ENCODE measurements at places on chromosomes 7 and 10.

GRCh38 chr10:71998840-71999194 is 34.6 kb downstream of the CHST3 start:
- DNase-seq: peak; percentile 76

DNA sequence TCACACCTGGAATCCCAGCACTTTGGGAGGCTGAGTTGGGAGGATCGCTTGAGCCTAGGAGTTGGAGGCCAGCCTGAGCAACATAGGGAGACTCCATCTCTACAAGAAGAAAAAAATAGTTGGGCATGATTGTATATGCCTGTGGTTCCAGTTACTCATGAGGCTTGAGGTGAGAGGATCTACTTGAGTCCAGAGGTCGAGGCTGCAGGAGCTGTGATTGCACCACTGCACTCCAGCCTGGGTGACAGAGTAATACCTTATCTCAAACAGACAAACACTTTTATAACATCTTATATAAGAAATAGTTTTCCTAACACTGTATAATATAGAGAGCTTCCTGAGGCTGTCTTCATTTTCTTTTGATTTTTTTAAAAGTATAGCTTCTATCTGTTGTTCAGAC is 448.4 kb upstream of the COBL start:
- no peak for DNase-seq

GRCh38 chr10:46033602-46034011 is 3.2 kb upstream of the NCOA4 start:
- peak; percentile 84 for DNase-seq

- no peak for DNase-seq
Measured at GRCh38 chr7:4958477-4959301, at the start of gene MMD2. Gene MMD2 (minus strand): TSS chr7:4959187. CDS start chr7:4959017, 170 bp downstream.

- no peak for DNase-seq
Measured at GRCh38 chr7:141418066-141418465, 133.1 kb upstream of the AGK start.

DNA sequence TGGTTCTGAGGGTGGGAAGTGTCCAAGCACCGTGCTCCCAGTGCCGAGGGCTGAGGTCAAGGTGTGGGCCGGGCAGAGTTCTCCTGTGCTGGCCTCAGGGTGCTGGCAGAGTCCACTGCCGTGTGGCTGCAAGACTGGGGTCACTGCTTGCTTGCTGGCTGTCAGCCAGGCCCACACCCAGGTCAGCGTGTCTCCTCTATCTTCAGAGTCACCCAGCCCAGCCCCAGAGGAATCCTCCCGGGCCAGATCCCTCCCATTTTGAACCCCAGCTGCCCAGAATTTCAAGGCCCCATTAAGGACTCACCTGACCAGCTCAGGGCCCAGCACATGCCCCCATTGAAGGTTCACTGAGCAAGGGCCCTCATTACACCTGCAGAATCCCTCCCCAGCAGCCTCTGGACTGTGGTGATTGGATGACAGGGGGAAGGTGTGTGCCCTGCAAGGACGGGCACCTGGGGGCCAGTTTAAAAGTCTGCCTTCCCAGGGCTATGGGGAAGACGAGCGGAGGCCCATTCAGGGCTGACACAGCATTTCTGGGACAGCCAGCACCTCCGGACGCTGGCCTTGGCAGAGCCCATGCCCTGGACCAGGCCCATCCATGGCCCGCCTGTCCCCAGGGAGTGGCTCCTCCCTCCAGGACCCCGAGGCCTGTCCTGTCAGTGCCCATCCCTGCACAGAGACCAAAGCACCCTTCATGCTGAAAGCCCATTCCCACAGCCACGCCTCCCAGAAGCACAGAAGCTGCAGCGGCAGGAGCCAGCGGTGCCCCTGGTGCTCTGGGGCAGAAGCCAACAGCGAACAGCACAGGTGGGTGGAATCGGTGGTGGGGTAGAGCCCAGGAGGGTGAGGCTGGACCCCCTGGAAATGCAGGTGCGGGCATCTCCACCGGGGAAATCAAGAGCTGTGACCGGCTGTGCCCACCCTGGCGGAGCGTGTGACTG is 45.1 kb upstream of the PPP2R2D start:
- DNase-seq: no peak

DNA sequence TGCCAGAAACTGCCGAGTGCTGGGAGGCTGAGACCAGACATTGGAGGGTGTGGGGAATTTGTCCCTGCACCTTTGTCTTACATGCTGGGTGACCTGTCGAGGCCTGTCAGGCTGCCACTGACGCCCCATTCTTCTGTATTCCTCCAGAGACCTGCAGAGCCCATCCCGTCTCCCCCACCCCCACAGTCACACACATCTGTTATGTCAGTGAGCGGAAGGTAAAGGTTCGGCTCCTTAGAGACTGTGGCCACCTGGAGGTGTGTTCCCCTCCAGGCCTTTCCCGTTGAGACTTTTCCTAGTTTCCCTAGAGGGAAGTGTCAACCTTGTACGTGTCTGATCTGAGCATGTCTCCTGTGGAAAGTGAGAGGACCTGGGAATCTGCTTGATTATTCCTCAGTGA is 84.5 kb downstream of the ATXN7L1 start:
- no peak for DNase-seq

- DNase-seq: no peak
Measured at GRCh38 chr10:63300801-63301200, 165.0 kb downstream of the JMJD1C start.

GRCh38 chr7:135536150-135536549 is 21.6 kb upstream of the NUP205 start:
- peak; percentile 6 for DNase-seq

DNA sequence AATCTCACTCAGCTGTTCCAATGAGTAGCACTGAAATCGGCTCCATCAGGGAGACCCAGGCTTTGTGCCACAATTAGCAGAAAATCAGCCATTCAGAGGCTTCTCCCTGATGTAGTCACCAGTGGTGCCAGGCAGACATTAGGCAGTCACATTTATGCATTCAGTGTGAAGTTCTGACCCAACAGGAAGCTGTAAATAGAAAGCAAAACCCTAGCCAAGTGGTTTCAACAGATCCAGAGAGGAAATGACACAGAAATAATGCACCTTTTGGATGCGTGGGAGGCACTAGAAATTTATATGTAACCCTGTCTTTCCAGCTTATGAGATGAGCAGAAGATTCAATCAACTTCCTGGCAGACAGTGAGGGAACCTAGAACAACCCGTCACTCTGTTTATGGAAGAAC is 186.4 kb downstream of the PDE1C start:
- peak; percentile 35 for DNase-seq

DNA sequence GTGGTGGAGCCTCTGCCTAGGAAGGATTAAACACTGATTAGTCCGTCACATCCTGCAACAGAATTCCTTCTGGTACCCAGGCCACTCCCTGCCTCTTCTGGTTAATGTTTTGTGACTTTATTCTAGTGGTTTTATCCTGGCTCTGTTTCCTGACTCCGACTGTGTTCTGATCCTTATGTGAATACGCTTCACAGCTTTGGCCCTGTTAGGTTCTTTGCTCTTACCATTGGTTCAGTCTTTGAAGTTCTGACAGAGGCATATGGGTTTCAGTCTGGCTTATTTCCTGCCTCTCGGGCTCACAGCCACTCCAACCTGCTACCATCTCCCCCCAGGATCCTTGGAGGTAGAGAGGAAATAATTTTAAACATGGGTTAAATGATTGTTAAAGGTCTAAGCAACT is 23.2 kb upstream of the FGL2 start:
- no peak for DNase-seq

- no peak for DNase-seq
Measured at GRCh38 chr10:86229376-86229775, 137.2 kb downstream of the GRID1 start.

DNA sequence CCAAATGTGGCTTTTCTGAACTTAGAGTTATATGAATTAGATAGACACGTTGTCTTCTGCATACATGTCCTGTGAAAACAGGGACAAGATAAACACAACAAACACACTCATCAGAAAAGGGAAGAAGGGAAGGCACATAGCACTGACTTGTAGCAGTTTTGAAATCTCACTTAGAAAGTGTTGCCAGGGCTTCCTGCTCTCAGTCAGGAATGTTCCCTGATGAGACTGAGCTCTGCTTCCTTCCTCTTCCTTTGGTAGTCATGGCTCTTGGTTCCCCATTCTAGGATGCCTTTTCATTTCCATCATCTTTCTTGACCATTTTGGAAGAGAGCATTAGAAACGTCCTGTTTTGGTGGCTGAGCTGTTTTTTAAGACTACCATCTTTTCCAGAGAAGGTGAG is 233.8 kb upstream of the LYZL1 start:
- DNase-seq: no peak

GRCh38 chr7:20797462-20798080 is 10.9 kb upstream of the SP8 start:
- DNase-seq: no peak

DNA sequence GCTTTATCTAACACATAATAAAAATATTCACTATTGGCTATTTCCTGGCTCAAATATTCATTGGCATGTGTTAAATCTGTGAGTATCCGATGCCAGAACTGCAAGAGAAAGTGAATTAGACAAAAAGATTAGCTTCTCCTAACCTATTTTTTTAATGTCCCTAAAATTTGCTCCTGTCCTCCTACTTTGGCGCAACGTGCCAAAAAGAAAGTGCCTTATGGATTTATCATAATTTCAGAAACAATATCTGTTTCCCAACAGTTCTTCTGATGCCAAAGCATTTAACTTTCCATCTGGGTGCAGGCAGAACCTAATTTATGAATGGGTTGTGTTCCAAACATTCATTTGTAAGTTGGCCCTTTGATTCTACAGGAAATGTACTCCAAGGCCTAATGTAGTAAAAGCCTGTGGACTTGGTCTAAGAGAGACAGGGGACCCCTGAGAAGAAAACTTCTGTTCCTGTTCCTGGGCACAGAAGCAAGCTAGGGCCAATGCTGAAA is 15.4 kb downstream of the PIP4K2A start:
- no peak for DNase-seq

DNA sequence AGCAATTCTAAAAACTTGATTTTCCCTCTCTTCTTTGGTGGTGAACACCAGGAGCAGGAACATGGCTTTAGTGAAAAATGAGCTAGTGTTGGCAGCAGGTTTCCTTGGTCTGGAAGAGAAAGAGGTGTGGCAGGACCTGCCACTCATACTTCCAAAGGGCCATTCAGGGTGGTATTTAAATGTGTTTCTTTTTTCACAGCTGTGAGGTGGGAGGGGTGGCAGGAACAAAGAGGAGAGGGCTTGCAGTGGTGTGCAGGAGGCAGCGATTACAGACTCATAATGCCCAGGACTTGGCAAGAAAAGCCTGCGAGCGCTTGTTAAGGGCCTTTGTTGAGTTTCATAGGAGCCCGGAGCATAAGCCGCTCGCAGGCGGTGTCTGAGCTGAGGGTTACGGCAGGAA is 36.8 kb downstream of the WIPF3 start:
- no peak for DNase-seq

- DNase-seq: no peak
Measured at GRCh38 chr7:41711283-41712064, 8.6 kb upstream of the INHBA start.

GRCh38 chr7:256981-257646 is 32.9 kb upstream of the FOXL3 start:
- DNase-seq: no peak

All from astrocyte of the spinal cord (primary cell).